ENCODE measurements at places on chromosomes 4 and X. TPM values are rescaled to one million over a fixed set of nuclear protein-coding genes. Genes with fewer than 3 reads are reported as not detected.

Gene CT83
- not detected for total RNA-seq

Gene DIAPH2
- total RNA-seq, result 53.8 TPM

Gene RNF212
- 6.3 TPM for total RNA-seq

Gene PRDM8
- total RNA-seq, result 63.5 TPM

Gene SMR3B
- total RNA-seq, result not detected

Gene CENPC
- total RNA-seq, result 14.5 TPM

Gene NRK
- total RNA-seq, result 7.6 TPM

Gene SLC38A5
- 7.5 TPM for total RNA-seq

Gene TMEM271
- not detected for total RNA-seq

Gene CT47B1
- total RNA-seq, result not detected

Gene MTHFD2L
- 20.1 TPM for total RNA-seq

Gene RNF128
- under 0.01 TPM for total RNA-seq

Gene OPHN1
- total RNA-seq, result 8.8 TPM

Measured in esophagus muscularis mucosa (tissue), 4 donors.